ENCODE measurements at places on chromosomes 5 and 9. TPM values are rescaled to one million over a fixed set of nuclear protein-coding genes. Genes with fewer than 3 reads are reported as not detected.

The ADAMTS13 gene
- 5.8 TPM for polyA plus RNA-seq

The SV2C gene
- polyA plus RNA-seq, result 0.29 TPM

The SSNA1 gene
- 120 TPM for polyA plus RNA-seq

The NSMF gene
- polyA plus RNA-seq, result 22.1 TPM

DNA sequence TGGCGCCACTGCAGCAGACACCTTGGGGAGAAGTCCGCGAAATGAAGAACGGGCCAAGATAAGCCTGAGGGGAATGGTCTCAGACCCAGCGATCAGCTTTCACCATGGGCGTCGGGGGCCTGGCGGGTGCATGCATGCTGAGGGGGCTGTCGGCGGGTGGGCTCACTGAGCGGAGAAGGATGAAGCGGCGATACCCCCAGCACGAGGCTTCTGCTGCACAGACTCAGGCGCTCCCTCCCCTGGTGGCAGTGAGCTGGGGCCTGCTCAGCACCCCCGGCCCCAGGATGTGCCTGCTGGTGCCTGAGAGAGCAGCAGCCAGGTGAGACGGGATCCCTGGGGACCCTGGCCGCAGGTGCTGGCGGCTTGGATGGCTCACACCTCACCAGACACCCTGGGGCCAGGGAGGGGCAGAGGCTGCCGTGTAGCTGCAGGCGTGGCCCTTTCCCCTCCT is 31.2 kb downstream of the CEP72 start:
- no peak for DNase-seq

GRCh38 chr9:100426189-100426529 is 784 bp upstream of the MSANTD3 start:
- no peak for DNase-seq

DNA sequence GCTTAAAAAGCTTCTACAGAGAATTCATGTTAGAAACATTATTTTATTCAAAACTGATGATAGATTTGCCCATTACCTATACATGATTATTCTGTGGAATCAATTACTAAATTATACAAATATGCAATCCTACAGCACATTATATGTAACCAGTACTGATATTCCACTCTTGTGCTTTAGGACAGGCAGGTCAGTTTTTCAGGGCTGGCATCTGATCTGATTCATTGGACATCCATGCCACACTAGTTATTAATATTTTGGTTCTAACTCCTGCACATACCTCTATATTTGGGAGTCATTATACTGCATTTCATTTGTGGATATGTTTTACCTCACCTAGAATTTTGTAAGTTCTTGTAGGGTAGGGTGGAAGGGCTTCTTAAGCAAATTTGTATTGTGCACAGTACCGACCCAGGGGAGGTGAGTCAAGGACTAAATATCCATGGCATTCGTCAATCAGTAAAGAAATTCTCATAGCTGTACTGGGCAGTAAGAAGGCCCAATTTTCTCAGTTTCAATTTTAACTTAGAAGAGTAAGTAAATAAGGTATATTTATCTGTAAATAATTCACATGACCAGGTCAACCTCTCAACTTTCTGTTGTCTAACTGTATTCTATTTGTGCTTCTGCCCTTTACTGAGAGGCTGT is 33.5 kb downstream of the ELOVL7 start:
- DNase-seq, result no peak

GRCh38 chr5:135212361-135213026 is 178.5 kb upstream of the PITX1 start:
- DNase-seq, result no peak

- DNase-seq, result peak; percentile 10
Observed at GRCh38 chr5:53480416-53481158, at the start of gene FST. Gene FST (plus strand): TSS chr5:53480629. CDS start chr5:53480792, 163 bp downstream.

DNA sequence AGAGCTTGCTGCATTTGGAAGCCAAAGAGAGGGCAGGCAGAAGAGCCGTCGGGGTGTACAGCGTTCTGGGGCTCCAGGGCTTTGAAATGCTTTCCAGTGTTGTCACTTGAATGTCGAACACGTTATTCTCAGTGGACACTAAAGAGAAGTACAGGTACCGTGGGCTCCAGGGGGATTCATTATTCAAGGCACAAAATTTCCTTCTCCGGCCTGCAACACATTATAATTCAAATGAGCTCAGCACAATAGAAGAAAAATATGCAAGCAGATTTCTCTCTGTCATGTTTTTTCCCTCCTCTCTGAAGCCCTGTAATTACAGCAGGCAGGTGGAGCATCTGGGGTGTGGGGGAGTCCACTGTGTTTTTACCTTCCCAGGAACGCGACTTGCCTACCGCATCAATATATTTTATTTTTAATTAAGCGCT is 293.1 kb downstream of the ZSWIM6 start:
- no peak for DNase-seq

- no peak for DNase-seq
Observed at GRCh38 chr9:36153746-36154145, 15.4 kb upstream of the CCIN start.

DNA sequence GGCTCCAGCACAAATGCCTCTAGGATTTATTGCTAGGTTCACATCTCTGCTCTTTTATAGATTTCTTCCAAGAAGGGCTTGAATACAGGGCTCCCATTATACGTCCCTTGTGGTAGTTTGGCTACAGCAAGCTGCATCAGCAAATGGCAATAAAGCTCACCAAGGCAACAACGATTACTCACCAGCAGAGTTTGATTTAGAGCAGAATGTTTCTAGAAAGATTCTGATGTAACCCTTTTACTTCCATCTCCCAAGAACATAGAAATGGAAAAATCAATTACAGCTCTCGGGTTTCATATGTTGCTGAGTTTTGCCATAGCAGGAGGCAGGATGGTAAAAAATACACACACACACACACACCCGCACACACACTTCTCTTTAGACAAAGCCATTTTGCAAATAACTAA is 124.2 kb upstream of the TNPO1 start:
- no peak for DNase-seq

All from heart left ventricle (tissue), 16 donors.